Prostate gland (tissue), 2 donors: ENCODE measurements at places on chromosomes 3 and 15. TPM values are rescaled to one million over a fixed set of nuclear protein-coding genes. Genes with fewer than 3 reads are reported as not detected.

DNA sequence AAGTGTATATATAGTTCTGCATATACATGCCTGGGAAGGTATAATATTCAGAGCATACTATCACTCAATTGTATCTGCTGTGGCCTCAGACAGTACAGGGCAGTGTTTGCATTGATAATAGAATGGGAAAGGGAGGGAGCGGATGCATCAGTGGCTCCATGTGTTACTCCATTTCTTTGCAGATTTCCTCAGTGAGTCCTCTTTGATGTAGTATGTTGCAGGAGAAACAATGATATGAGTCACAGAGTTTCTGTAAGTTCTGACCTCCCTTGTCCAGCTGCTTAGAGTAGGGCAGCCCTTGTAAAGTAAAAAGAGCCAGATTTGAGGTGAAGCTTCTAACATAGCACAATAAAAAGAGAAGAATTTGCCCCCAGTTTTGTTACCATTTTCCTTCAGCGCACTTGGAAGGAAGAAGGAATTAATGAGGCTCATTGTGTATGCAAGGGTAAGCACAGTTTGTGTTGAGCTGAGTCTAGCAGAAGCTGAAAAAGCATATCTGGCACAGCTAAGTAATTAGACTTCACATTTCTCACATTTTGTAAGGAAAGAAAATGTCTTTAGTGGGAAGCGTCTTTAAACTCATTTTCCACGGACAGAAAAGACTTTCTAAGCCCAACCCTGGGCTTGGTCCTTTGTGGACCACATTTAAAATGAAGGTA, 555.8 kb upstream of the IL12A start:
- no peak for DNase-seq
- no peaks in the 10 kb centered on the region for H3K4me1 ChIP-seq
- no peaks in the 10 kb centered on the region for H3K27me3 ChIP-seq
- no peaks in the 10 kb centered on the region for H3K36me3 ChIP-seq
- no peak overlapping the region for H3K27ac ChIP-seq

DNA sequence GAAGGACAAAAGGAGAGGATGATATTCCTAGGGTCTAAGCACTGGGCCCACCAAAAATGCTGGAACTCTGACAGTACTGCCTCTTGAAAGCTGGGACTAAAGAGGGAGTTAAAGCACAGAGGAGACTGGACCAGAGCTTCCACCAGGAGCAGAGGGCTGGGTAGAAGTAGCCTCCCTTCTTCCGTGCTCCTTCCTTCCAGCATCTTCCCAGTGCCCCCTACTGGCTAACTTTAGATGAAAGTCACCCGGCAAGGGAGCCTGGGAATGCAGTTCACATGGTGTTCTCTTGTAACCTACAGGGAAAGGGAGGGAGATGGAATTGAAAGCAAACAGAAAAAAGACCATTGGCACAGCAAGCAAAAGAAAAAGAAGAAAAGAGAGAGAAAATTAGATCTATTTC, 106.1 kb upstream of the COL8A1 start:
- H3K27ac ChIP-seq: no peak overlapping the region
- no peak overlapping the region for H3K4me3 ChIP-seq
- H3K4me1 ChIP-seq: no peaks in the 10 kb centered on the region

DNA sequence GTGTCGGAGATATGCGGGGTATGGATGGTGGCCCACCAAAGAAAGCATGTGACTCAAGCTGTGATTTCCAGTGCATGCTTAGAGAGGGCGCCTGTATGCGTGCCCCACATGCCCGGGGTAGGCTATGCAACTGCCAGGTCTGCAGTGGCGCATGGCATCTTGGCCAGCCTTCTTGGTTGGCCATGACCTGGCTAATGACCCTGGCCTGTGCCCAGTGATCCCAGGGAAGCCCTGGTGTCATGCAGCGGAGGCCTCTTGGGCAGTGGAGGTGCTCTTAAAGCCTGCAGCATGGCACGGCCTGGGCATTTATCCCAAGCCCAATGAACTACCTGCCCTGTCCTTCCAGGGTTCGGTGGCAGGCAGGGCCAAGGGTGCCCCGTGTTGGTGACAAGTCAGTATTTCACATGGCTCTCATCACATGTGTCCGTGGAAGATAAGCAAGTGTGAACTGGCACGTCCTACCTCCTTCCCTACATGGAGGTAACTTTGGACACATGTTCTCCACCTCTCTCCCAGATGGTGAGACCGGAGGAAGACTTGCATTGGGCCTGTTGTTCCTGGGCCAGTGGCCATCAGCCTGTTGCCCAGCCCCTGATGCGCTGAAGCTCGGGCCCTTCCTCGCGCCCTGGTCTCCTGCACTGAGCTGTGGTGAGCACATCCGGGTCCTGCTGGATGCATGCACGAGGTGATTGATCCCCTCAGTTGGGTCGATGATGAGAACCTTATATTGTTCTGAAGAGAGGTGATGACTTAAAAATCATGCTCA, 192.0 kb downstream of the UBE3A start:
- H3K4me1 ChIP-seq: no peaks in the 10 kb centered on the region
- no peak overlapping the region for H3K4me3 ChIP-seq

DNA sequence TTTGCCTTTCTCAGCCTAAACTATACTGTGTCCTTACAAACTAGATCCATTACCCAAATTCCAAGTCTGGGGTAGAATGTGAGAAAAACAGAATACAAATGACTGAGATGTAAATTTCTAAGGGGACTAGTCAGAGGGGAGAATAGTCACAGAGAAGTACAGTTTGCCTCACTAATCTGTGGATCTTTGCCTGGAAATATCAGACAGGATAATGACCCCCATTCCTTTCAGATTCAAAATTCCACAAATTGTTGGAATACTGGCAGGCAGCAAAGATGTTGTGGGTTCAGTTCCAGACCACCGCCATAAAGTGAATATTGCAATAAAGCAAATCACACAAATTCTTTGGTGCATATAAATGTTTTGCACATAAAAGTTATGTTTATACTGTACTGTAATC, 762.8 kb upstream of the NR2F2 start:
- no peaks in the 10 kb centered on the region for H3K4me1 ChIP-seq
- no peaks in the 10 kb centered on the region for H3K36me3 ChIP-seq
- no peaks in the 10 kb centered on the region for H3K27me3 ChIP-seq
- H3K4me3 ChIP-seq: no peak overlapping the region
- DNase-seq: no peak

GRCh38 chr3:14358426-14359211, 43.8 kb upstream of the SLC6A6 start:
- no peak overlapping the region for H3K4me3 ChIP-seq
- H3K27ac ChIP-seq: peak overlapping the region; percentile 2
- peak; percentile 90 for DNase-seq
- H3K36me3 ChIP-seq: no peaks in the 10 kb centered on the region
- no peaks in the 10 kb centered on the region for H3K4me1 ChIP-seq

DNA sequence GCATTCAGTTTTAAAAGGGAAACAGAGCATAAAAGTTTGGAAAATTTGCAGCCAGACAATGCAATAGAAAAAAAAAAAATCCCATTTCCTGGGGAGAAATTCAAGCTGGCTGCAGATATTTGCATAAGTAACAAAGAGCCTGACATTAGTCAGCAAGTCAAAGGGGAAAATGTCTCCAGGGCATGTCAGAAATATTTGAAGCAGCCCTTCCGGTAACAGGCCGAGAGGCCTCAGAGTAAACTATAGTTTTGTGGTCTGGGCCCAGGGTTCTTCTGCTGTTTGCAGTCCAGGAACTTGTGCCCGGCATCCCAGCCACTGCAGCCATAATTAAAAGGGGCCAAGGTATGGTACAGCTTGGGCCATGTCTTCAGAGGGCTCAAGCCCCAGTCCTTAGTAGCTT, 411.6 kb upstream of the BCHE start:
- DNase-seq: no peak
- no peaks in the 10 kb centered on the region for H3K27me3 ChIP-seq
- no peak overlapping the region for H3K4me3 ChIP-seq
- H3K36me3 ChIP-seq: no peaks in the 10 kb centered on the region
- H3K4me1 ChIP-seq: no peaks in the 10 kb centered on the region

- H3K27me3 ChIP-seq: no peaks in the 10 kb centered on the region
- H3K4me3 ChIP-seq: no peak overlapping the region
- H3K27ac ChIP-seq: no peak overlapping the region
- DNase-seq: no peak
These were observed 34.1 kb upstream of the ATG7 start for GRCh38 chr3:11238060-11238459.

GRCh38 chr3:42680806-42681205, 4.5 kb upstream of the KLHL40 start:
- no peaks in the 10 kb centered on the region for H3K27me3 ChIP-seq
- H3K36me3 ChIP-seq: no peaks in the 10 kb centered on the region
- H3K4me3 ChIP-seq: no peak overlapping the region
- no peak overlapping the region for H3K27ac ChIP-seq
- no peaks in the 10 kb centered on the region for H3K4me1 ChIP-seq

DNA sequence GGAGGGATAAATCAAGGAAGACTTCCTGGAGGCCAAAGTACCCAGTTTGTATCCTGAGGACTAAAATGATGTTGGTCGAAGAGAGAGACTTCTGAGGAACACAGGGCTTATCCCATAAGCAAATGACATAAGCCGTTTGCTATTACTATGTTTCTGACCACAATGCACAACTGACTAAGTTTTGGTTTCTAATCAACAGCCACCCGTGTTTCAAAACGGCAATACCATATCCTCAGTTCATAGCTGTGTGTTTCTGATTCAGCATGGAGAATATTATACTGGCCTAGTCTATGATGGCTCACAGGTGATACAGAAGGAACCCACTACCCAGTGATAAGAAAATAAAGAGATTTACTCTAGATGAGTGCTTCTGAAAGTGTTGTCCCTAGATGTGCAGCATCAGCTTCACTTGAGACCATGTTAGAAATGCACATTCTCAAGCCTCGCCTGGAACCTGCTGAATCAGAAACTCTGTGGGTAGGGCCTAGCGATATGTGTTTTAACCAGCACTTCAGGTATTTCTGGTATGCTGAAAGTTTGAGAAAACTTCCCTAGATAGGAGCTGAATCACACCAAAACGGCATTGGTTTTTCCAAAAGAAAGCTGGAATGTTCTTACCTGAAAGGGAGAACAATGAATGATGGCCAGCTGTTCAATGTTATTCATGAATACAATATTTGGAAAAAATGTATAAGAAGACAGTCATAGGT, 639.7 kb upstream of the NR2F2 start:
- H3K27ac ChIP-seq: no peak overlapping the region
- H3K27me3 ChIP-seq: no peaks in the 10 kb centered on the region
- no peak for DNase-seq
- no peaks in the 10 kb centered on the region for H3K4me1 ChIP-seq
- no peaks in the 10 kb centered on the region for H3K36me3 ChIP-seq

IL17RB gene
- 6.0 TPM for total RNA-seq

TMEM266 gene
- total RNA-seq: 5.9 TPM

RTP3 gene
- 0.68 TPM for total RNA-seq
